Large intestine (tissue), 12 donors: ENCODE measurements at places on chromosomes 3 and 15.

DNA sequence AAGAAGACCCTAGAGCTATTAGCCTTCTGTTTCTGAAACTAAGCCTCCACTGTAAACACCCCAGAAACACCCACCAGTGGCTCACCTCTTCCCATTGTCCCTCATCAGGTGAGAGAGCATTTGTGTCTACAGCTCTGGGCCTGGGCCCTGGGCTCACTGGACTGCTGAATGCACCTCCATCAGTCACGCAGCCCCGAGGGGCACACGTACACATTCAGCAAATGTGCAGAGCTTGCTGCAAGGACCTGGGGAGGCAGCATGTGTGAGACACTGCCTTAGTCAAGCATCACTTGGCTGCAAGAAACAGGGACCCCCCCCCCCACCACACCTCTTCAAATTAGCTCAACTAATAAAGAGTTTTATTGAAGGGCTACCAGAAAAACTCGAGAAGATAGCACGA is 29.0 kb downstream of the MRPL46 start:
- no peak for DNase-seq

- peak; percentile 69 for DNase-seq
Measured at GRCh38 chr3:171457607-171458061, 2.6 kb downstream of the TNIK start.

DNA sequence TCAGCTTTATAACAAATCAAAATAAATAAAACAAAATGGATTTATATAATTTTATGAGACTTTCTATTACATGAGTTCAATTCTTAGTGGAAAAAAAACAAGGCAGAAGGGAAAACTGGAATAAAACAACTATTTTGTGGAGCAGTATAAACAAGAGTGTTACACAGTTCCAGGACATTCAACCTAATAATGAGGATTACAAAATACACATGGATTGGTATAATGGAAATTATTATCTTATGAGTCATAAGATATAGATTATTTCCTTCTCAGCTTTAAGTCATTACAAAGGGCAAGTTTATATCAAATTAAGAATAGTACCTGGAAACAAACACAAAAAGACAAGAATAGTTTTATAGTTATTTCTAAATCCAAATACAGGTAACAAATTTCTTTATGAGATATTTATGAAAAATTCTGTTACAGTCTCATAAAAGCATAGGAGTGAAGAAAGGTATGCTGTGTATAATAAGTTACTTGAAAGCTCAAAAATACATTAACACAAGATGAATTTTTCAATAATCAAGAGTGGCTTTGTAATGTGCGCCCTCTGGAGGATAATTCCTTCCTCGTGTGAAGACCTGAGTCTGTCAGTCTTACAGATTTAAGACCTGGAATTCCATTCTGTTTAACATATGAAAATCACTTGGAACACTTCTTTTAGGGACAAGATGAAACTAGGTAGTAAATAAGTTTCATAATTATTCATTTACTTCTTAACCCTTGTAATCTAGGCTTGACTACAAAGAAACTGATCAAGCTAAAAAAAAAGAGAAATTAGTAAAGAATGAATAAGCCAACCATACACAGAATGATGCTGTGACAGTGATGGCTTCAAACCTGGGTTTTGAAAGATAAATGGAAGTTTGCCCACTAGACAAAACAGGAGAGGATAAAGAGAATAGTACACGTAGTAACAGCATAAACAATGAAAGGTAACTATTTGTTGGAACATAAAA is 9.5 kb downstream of the COPS2 start:
- no peak for DNase-seq

DNA sequence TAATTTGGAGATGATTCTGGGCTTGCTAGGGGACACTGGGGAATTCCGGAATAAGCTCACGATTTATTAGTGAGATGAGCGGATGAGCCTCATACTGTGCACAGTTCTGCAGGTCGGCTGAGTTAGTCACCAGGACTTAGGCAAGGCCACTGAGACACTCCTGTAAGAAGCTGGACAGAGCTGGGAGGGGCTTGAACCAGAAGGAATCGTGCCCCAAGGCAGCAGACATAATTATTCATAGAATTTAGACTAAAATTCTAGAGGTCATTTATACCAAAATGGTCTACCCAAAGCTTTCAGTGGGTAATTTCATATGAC is 121.4 kb downstream of the VGLL4 start:
- no peak for DNase-seq
